ENCODE measurements at places on chromosomes 16 and 17.

DNA sequence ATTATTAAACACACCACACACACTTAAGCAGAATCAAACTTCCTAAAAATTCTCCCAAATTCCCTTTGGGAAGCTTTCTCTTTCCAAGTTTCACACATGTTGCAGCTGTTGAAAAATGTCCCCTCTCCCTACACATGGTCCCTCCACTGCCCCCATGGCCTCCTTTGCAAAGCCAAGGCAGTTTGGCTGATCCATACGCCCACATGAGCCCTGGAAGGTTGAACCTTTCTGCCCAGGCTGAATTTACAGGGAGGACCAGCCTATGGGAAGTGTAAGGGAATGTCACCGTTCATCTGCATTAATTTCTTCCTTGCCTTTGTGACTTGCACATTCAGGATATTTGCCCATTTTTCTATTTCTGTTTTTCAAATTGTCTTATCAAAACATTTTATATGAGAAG is 31.1 kb upstream of the SHISA6 start:
- no peak for DNase-seq

- DNase-seq = no peak
These were observed 2.2 kb upstream of the C17orf58 start for GRCh38 chr17:67998466-67998865.

GRCh38 chr17:75945211-75945610 is 4.4 kb upstream of the FBF1 start:
- DNase-seq = no peak

DNA sequence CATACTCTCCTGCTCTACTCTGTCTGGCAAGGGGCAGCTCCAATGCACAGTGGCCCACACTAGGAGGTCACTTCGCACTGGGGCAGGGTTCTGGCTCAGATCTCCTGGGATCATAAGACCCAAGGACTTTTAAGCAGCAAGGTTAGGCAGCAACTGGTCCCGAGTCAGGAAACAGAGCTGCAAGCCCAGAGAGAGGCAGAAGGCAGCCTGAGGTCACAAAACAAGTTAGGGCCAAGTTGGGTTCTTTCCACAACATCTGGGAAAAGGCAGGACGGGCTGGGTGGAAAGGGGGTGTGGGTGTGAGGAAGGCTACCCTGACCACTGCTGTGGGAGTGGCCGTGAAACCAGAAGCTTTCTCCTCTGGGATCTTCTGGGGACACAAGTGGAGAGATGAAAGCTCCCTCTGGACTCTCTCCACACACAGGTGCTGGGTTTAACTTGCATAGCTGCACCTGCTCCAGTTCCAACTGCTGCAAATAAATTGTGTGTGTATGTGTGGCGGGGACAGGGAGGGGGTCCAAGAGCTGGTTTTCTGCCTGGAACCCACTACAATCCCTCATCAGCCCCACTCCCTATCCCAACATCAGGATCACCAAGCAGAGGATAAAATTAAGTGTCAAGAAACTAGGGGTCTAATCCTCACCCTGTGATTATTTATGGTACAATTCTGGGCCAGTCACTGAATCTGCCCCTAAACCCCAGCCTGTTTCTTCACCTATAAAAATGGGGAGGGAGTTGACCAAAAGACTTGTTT is 8.0 kb upstream of the TSPOAP1 start:
- no peak for DNase-seq

DNA sequence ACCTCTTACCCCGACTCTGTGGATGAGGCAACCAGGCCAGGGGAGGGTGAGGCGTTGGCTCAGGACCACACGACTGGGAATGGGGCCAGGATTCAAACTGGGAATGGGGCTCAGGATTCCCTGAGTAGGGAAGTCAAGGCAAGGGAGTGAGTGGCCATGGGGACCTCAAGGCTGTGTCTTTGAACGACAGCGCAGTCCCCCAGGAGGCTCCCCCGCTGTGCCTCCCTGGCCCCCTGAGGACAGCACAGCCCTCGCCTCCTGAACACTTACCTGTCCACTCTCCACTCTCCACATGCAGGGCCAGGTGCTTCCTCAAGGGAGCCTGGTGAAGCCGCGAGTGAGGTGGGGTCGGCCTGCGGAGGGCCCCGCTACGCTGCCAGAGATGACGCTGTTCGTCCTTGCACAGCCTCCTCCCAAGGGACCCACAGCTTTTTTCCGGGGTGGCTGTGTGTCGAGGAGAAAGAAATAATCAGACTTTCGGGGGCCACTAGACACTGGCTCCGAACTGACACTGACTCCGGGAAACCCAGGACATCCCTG is 6.9 kb downstream of the ZNF469 start:
- DNase-seq = no peak

- no peak for DNase-seq
These were observed 10.3 kb downstream of the KCTD13 start for GRCh38 chr16:29915590-29916247.

DNA sequence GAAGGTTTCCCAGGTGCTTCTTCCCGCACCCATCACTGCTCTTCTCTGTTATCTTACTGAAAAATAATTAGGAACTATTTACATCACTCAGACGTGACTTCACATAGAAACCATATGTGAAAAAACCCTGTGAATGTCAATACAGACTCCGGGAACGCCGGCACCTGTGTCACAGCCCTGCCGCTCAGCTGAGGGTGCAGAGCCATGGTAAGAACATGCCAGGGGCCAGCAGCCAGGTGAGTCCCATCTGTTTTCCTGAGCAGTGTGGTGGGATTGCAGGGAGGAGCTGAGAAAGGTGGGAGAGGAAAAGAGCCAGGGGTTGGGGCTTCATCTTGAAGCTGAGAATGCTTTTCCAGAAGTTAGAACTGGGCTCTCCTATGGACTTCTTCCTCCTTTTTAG is 13.7 kb downstream of the FOXF1 start:
- no peak for DNase-seq

GRCh38 chr17:10149573-10150399 is 48.6 kb downstream of the GAS7 start:
- DNase-seq = no peak

DNA sequence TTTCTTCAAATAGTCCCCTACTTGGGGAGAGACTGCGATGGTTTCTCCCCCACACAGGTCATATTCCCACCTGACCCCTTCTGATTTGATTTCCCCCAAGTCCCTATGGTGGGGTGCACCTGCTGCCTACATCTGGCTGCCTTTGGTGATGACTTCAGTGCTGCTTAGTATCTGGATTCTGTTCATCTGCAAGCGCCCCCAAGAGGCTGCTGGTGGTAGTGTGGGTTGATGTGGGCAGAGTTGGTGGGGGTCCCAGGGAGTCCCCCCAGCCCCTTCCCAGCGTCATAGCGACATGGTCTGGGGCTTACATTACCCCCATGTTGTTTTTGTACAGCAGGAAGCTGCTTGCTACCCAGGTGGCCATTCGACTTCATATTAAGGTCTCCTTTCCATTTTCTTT is 99.2 kb downstream of the NTN1 start:
- DNase-seq = no peak

- DNase-seq = no peak
These were observed 19.6 kb downstream of the MPP3 start for GRCh38 chr17:43813386-43813785.

DNA sequence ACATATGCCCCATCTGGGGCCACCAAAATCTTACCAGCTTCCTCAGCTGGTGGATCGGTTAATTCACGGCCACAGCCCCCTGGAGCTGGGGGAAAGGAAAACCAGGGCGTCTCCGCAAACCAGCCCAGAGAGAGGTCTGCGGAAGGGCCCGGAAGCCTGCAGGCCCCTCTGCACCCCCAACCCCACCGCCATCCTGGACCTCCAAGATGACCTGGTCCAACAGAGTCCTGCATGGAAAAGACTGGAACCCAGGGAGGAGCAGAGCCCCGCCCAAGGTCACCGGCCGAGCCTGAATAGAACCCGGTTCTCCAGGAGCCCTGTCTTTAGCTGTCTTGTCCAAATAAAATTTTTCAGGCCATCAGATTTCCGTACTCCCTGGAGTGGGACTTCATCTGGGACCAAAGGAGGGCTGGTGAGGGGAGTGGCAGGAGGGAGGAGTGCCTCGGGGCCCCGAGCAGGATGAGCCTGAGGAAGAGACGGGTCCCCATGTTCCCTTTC is 37.4 kb upstream of the NDRG4 start:
- DNase-seq = no peak

- no peak for DNase-seq
These were observed 29.1 kb downstream of the HS3ST3A1 start for GRCh38 chr17:13572581-13572980.

DNA sequence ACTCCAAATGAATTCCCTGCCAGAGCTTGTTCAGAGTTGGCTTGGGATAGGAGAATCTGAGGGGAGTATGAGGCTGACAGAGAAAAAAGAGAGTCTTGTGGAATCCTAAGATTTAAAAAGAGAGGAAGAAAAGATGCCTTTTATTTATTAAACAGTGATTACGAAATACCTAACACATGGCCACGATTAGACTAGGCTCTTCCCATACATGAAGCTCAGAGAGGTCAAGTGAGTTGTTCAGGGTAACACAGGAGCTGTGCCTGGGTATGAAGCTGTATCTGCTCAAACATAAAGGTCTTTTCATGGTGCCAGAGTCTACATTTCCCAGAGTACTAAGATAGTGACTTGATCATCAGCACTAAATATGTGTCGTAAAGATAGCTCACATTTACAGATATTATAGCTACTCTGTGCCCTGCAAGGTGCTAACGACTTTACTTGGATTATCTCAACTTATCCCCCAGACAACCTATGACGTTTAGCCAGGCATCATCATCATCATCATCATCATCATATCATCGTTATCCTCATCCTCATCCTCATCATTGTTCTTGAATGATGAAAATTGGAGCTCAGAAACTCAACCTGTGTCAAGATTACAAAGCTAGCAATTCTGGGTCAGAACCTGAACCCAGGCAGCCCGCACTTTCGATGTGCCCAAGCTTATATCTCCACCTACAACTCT is 500.8 kb downstream of the NPIPA7 start:
- DNase-seq = no peak

DNA sequence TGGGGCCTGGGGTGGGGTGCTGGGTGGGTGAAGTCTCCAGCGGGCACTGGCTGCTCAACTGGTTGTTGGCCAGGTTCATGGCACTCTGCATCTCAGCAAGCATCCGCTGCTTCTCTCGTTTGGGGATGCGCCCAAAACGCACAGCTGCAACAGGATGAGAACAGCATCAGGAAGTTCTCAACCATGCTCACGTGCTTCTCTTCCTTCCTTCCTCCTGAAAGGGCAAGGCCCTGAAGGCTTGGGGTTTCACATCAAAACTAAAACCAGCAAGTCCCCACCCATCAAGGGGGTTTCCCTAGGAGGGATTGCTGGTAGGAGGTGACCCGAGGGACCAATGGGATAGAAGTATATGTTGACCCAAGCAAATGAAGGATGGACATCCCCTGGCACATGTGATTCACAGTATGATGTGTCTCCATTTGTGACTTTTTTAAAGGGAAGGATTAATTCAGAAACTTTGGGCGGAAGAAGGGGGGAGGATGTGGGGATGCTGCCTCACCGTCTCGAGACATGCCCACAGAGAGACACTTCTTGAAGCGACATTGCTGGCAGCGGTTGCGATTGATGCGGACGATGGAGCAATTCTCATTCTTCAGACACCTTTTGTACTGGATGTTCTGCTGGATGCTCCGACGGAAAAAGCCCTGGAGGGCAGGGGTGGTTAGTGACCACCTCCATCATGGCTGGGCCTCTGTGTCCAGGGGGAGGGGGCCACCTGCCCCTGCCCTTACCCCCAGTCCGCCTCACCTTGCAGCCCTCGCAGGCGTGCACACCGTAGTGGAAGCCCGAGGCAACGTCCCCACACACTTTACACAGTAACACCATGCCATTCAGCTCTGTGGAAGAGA is 4.2 kb downstream of the NR1D1 start:
- peak; percentile 78 for DNase-seq

DNA sequence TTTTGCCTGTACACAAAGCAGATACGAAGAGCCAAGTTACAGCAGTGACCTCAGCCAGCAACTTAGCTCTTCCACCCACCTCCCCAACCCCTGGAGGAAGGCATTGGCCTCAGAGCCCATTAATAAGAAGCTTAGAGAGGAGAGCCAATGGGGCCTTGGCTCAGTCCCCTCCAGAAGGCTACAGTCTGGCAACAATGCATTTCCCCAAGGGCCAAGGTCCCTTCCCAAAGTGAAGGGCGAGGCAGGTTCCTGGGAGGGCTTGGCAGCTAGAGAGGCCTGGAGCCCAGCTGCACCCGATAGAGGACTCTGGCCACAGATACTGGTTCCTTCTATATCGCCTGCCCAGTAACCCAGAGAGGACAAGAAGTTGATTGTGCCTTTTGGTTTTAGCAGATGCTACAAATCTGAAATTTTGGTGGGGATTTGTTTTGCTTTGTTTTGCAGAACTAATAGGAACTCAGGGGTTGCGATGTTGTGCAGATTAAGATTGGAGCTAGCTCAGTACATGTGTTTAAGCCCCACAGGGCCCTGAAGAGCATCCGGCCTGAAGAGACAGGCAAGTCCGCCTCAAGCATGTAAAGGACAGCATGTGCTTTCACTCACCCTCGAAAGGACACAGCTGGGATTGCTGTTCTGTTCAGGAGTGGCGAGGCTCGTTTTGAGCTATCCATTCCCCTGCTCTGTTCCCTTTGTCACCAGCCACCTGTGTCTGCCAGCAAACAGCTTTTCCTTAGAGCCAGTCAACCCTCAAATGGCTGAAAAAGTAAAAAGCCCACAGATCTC is 12.0 kb upstream of the PNPO start:
- DNase-seq = no peak

GRCh38 chr17:77454242-77455095 is 313.7 kb downstream of the SEC14L1 start:
- DNase-seq = no peak

GRCh38 chr17:74334393-74335039 is 8.5 kb downstream of the KIF19 start:
- no peak for DNase-seq
